Hematopoietic multipotent progenitor cell treated with erythropoietin and hydrocortisone succinate and interleukin-3 and kit ligand, for 4 days (in vitro differentiated cells): ENCODE measurements at places on chromosomes 2 and 18.
A peak's percentile ranks its signal among the peaks of the same experiment; 100 is the strongest.

DNA sequence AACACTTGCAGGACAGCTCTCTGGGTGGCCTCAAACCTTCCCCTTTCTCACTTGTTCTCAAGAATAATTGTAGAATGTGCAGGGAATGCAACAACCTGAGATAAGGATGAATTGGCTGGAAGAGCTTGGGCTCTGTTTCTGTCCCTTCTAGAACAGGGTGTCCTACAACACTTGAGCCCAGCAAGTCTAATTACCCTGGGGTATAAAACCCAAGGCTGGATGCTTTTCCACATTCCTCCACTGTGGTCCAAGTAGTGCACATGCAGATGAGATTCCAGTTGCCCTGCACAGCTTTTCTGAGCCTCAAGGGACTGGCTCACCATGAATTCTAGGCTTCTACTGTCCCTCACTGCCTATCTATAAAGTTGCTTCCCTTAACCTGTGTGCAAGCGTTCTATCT, 140.8 kb upstream of the SPATS2L start:
- DNase-seq = no peak

DNA sequence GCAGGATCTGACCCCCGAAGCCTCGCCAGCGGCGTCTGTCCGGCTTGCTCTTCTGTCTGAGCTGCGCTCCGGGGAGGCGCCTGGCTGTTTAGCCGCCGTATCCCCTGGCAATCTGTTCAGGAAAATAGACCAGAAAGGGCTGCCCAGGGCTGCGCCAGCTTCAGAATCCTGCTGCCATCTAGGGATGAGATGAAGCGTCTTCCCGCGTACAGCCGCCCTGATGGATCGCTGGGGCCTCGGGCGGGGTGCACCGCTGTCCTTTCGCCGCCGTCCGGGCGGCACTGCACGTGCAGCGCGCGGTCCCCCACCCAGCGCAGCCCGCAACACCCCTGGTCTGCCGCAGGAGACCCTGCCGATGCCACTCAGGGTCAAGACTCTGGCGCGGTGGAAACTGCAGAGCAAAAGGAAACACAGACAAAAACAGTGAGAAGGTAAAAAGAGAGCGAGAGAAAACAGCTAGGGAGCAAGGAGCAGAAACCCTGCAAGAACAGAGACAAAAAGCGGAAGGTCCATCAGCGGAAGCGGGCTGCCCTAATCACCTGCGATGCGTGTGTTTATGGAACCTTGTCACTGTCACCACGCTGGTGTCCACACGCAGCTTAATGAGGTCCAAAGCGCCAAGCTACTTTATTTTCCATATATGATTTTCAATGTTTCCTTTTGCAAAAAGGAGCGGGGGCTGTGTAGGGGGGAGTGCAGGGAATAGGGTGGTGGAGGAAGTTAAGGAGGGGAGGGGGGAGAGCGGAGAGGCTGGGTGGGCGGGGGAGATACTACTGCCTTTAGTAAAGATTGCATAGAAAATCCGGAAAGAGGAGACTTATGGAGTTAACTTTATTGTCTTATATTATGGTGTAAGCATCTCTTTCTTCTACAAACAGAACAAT, 2113.3 kb upstream of the PIK3C3 start:
- peak; percentile 83 for DNase-seq

DNA sequence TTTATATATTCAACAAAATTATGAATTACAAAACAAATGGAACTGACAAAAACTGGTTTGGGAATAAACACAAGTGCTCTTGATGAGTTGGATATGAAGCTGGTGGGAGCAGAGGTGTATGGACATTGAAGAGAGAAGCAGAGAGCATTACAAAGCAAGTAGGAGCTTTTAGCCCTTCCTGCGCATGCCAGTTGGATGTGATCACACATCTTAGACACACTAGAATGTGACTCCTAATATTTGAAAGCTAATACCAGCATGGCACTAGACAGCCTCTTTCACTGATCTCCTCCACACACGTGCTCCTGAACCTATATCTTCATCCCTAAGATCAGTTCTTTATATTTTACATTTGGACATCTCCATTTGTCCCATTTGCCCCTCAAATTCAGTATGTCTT, 298.1 kb downstream of the MTX2 start:
- no peak for DNase-seq

DNA sequence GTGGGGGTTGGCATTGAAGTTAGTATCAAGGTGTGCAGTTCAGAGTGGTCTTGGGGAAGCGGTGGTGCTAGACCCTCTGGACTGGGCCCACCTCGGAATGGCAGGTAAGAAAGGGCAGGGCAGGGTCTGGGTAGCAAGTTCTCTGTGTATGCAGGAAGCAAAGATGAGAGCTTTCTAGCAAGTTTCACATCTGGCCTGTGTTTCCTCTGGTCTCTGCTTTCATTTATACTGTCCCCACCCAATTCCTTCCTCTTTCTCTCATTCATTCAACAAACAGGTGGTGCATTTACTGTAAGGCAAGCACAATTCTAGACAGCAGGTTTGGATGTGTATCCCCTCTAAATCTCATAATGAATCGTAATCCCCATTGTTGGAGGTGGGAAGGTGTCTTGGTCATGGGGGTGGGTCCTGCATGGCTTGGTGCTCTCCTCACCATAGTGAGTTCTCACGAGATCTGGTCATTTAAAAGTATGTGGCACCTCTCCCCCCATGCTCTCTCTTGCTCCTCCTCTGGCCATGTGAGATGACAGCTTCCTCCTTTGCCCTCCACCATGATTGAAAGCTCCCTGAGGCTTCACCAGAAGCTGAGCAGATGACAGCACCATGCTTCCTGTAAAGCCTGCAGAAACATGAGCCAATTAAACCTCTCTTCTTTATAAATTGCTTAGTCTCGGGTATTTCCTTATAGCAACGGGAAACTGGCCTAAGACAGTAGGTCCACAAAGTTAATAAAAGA, 51.8 kb downstream of the PKDCC start:
- DNase-seq = no peak

GRCh38 chr18:25825979-25826776, 264.2 kb downstream of the SS18 start:
- DNase-seq = no peak

DNA sequence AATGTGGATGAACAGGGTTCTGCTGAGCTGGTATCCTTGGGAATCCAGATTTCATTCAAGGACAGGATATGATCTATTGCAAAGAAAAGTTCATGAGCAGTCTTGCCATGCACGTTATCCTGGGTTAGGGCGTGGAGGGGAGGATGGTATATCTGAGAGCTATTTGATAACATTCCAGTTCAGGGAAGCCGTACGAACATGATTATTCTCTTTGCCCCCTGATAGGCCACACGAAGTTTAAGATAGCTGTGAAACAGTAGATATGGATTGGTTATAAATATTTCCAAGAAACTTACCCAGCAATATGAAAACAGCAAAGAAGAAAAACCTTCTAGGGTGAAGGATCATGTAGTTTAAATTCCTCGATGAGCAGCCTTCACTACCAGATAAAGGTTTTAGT, 171.9 kb downstream of the LTBP1 start:
- peak; percentile 73 for DNase-seq

DNA sequence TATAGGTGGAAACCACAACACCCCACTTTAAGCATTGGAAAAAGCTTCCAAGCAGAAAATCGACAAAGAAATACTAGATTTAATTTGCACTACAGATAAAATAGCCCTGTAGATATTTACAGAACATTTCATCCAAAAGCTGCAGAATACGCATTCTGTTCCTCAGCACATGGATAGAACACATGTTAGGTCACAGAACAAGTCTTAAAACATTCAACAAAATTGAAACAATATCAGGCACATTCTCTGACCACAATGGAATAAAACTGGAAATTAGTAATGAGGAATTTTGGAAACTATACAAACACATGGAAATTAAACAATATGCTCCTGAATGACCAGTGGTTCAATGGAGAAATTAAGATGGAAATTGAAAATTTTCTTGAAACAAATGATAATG, 27.8 kb upstream of the XDH start:
- DNase-seq = no peak

DNA sequence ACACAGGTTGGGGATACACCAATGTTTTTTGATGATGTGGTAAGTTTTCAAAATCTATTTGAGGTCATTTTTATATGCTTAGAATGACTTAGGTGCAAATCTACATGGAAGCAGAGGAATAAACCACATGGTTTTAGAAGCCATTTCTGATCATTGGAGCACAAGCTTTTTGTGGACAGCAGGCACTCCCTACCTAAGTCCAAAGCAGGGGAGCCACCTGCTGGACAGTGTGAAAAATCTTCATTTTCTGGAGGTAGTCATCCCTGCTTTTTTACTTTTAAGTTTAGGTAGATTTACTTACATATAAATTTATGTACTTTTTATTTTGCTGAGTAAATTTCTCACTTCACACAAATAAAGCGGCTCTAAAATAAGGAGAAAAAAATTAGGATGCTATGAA, 323.2 kb downstream of the PLCL1 start:
- DNase-seq = peak; percentile 81

- DNase-seq = no peak
Observed at GRCh38 chr2:130796290-130796689, 40.4 kb upstream of the ARHGEF4 start.

- peak; percentile 64 for DNase-seq
Observed at GRCh38 chr2:237697586-237698357, 70.4 kb downstream of the LRRFIP1 start.

DNA sequence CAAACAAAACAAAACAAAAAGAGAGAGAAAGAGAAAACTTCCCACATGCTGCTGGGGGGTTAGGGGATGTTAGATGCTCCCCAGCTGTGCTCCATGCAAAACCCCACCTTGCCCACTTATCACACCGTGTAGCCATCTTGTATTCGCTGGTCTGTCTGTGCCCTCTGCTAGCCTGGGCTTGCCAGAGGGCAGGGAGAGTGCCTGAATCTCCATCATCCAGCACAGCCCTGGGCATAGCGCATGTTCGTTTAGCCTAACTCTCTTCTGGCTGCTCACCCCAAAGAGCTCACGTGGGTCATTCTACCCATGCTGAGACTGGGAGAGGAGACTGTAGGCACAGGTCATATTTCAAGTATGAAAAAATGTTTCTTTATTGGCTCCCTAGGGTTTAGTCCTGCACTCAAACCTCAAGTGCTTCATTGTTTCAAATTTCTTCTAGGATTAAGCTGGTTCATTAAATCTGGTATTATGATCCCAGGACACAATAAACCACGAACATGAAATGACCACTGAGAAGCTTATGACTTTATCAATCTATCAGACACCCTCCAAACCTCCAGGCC, 100.5 kb downstream of the KCNF1 start:
- DNase-seq = no peak

- DNase-seq = no peak
Observed at GRCh38 chr2:143675021-143675420, 545.8 kb downstream of the ARHGAP15 start.

GRCh38 chr2:121501031-121501430, 29.6 kb upstream of the RNU4ATAC start:
- DNase-seq = no peak

GRCh38 chr2:45908316-45909170, 257.1 kb downstream of the PRKCE start:
- no peak for DNase-seq

DNA sequence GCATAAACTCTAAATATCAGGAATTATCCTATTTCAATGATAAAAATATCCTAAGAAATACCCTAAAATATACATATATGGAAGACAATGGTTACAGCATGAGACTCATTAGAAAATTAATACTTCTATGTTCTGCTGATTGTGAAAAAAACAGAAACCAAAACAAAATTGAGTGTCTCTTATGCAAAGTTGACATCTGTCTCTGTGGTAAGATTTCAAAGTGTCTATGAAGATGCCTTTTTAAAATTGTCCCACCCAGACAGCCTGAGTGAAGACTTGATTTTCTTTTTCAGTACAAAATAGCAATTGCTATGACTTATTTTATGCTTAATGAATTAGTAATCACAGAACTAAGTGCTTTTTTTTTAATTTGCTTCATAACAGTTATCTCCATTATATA, 1368.4 kb upstream of the LRRTM1 start:
- peak; percentile 33 for DNase-seq

GRCh38 chr2:85727798-85728197, 26.0 kb upstream of the ATOH8 start:
- no peak for DNase-seq

GRCh38 chr18:61870151-61870550, 22.7 kb downstream of the RNF152 start:
- no peak for DNase-seq

- DNase-seq = peak; percentile 30
Observed at GRCh38 chr2:128026448-128027277, 1.2 kb downstream of the SAP130 start.

- DNase-seq = no peak
Observed at GRCh38 chr2:29040552-29040951, 33.8 kb downstream of the PCARE start.

DNA sequence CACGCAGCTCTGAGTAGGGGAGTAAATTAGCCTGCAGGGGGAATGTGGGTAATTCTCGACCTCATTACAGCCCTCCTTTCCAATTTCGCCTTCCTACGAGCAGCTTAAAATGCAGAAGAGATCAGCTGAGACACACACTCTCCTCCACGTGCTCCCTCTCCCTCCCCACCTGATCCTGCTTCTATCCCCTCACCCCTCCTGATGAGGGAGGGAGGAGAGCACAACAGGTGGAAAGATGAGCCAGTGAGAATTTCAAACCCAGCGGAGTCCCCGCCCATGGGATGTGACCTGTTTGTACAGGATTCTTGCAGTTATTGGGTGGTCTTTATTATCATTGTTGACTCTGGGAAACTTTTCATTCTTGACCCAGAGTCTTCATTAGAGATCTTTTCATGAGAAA, 35.5 kb downstream of the DDX18 start:
- no peak for DNase-seq

- DNase-seq = no peak
Observed at GRCh38 chr2:172539767-172540166, 16.1 kb upstream of the PDK1 start.

- DNase-seq = peak; percentile 72
Observed at GRCh38 chr2:26018184-26019055, 15.5 kb upstream of the RAB10 start.

DNA sequence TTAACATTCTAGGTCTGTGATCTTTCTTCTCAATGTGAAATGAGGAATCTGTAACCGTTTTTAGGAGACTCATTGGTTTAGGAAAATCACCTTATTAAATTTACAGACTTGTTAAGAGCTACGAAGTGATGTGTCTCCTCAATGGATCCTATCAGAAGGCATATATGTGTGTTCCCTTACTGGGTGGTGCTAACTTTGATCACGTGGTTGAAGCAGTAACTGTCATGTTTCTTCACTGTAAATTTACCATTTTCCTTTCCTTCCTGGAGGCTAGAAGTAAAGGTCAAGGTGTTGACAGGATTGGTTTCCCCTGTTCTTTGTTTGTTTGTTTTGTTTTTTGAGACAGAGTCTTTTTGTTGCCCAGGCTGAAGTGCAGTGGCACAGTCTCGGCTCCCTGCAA, 1.4 kb upstream of the MTHFD2 start:
- DNase-seq = no peak

DNA sequence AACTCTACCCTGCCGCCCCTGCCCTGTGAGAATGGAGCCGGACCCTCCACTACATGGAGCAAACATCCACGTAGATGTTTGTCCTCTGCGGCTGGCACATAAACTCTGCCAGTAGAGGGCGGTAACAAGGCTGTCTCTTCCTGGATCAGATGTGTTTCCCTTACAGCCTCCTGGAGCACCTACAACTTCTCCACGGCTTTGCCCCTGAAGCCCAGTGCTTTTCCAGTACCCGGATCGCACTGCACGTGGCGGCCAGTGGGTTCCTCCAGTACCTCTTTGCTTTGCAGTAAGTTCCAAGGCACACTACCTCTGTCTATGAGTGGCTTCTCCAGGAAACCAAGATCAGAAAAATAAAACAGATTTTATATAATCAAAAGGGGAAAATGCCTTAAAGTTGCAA, 651.3 kb downstream of the DCDC2C start:
- peak; percentile 51 for DNase-seq

GRCh38 chr18:59640721-59641120, 56.5 kb downstream of the CCBE1 start:
- no peak for DNase-seq

- no peak for DNase-seq
Observed at GRCh38 chr2:31270822-31271231, 36.9 kb downstream of the EHD3 start.
